Spleen (tissue), 13 donors: ENCODE measurements at places on chromosomes 12 and 14. TPM values are rescaled to one million over a fixed set of nuclear protein-coding genes. Genes with fewer than 3 reads are reported as not detected.
A peak's percentile ranks its signal among the peaks of the same experiment; 100 is the strongest.

Gene RAD9B
- 0.74 TPM for polyA plus RNA-seq

Gene ERP27
- polyA plus RNA-seq = 1.3 TPM

Gene GPRC5D
- not detected for polyA plus RNA-seq

Gene LRRK2
- polyA plus RNA-seq = 7.7 TPM

Gene APEX1
- 151 TPM for polyA plus RNA-seq

Gene PPP1R3E
- polyA plus RNA-seq = 30.3 TPM

Gene TAS2R42
- polyA plus RNA-seq = not detected

GRCh38 chr12:99054601-99055128, 409.6 kb downstream of the APAF1 start:
- no peaks in the 10 kb centered on the region for H3K27me3 ChIP-seq
- no peak overlapping the region for H3K27ac ChIP-seq
- H3K4me3 ChIP-seq = no peak overlapping the region

DNA sequence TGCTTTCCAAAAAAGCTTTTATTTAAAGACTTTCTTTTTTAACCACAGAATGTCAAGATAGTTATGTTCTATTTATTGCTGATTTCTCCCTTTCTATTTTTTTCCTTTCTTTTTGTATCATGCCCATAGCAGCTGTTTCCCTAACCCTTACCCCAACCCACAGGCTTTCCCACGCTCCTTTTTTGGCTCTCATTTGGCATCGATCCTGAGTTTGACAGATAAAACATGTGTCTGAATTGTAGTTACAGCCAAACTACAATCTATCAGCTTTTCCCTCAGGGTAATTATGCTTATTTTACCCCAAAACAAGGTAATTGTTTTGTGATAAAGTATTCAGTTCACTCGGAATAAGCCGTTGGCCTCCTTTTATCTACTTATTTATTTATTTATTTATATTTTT, 46.7 kb downstream of the PDE3A start:
- H3K4me3 ChIP-seq = no peak overlapping the region
- H3K27ac ChIP-seq = no peak overlapping the region
- no peak for DNase-seq
- H3K36me3 ChIP-seq = no peaks in the 10 kb centered on the region
- peaks cover 4% of the 10 kb centered on the region for H3K4me1 ChIP-seq
- H3K27me3 ChIP-seq = no peaks in the 10 kb centered on the region

- H3K36me3 ChIP-seq = no peaks in the 10 kb centered on the region
- H3K27ac ChIP-seq = no peak overlapping the region
- H3K4me3 ChIP-seq = no peak overlapping the region
- no peaks in the 10 kb centered on the region for H3K27me3 ChIP-seq
- DNase-seq = no peak
Observed at GRCh38 chr14:74932401-74932901, 9.4 kb upstream of the RPS6KL1 start.

DNA sequence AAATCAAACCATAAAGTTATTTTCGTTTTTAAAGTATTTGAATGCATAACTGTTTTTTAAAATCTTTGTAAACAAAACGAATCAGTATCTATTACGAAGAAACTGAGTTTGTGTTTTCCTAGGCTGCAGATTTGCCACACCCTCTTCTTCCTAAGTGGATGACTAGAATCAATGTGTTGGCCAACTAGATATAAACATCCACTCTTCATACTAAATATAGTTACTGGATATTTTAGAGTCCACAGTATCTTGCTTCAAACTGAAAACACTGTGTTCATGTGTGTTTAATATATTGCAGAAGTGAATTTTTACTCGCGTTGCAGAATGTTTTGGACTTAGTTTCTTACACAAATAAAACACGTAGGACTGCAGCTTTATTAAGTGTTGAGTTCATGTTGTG, 63.2 kb downstream of the KLHL28 start:
- no peaks in the 10 kb centered on the region for H3K27me3 ChIP-seq
- H3K4me1 ChIP-seq = peaks cover 18% of the 10 kb centered on the region

DNA sequence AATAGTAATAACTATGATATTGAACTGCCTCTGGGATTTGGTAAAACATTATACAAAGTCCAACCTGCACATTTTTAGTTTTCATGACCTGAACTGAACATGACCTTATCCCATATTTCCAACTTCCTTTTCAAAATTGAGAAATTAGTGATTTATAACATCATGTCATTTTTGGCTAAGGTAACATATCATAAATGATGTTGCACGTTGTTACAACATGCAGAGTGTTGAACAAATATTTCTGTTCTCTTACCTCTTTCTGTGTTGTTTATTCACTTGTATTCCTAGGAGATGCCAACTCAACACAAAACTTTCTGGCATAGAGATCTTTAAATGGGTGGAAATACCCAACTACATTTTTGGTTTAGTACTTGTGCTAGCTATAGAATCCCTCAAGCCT, 496.0 kb downstream of the SLC6A15 start:
- H3K4me3 ChIP-seq = no peak overlapping the region
- no peaks in the 10 kb centered on the region for H3K36me3 ChIP-seq
- no peaks in the 10 kb centered on the region for H3K4me1 ChIP-seq
- H3K27me3 ChIP-seq = no peaks in the 10 kb centered on the region
- H3K27ac ChIP-seq = no peak overlapping the region

- no peaks in the 10 kb centered on the region for H3K4me1 ChIP-seq
- H3K36me3 ChIP-seq = no peaks in the 10 kb centered on the region
- H3K27ac ChIP-seq = no peak overlapping the region
- no peak overlapping the region for H3K4me3 ChIP-seq
- H3K27me3 ChIP-seq = no peaks in the 10 kb centered on the region
Observed at GRCh38 chr14:101916816-101917412, 47.5 kb upstream of the DYNC1H1 start.

DNA sequence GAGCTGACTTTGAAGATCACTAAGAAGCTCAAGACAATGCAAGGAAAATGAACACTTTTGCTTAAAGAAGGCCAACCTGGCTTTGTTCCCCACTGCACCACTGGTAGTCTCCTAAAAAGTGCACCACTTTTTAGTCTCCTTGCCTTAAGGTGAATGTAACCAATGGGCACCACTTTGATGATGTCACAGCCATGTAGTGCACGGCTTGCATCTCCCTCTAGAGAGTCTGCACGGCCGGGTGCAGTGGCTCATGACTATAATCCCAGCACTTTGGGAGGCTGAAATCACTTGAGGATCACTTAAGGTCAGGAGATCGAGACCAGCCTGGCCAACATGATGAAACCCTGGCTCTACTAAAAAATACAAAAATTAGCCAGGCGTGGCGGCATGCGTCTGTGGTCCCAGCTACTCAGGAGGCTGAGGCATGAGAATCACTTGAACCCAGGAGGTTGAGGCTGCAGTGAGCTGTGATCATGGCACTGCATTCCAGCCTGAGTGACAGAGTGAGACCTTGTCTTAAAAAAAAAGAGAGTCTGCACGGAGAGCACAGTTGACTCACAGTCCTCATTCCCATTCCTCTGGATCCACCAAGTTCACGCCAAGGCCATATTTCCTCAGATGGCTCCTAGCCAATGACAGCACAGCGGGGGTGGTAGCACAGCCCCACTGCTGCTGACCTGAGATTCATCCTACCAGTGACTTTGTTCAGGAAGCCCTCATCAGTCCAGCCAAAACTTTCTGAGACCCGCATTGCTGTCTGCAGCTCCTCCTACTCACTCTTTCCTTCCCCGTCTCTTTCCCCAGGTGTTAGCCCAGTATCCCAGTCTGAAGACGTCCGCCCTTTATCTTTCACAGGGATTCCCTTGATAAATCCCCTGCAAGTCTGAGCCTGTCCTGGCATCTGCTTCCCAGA, 16.5 kb upstream of the IFT81 start:
- peaks cover 14% of the 10 kb centered on the region for H3K4me1 ChIP-seq
- DNase-seq = no peak
- no peak overlapping the region for H3K4me3 ChIP-seq

DNA sequence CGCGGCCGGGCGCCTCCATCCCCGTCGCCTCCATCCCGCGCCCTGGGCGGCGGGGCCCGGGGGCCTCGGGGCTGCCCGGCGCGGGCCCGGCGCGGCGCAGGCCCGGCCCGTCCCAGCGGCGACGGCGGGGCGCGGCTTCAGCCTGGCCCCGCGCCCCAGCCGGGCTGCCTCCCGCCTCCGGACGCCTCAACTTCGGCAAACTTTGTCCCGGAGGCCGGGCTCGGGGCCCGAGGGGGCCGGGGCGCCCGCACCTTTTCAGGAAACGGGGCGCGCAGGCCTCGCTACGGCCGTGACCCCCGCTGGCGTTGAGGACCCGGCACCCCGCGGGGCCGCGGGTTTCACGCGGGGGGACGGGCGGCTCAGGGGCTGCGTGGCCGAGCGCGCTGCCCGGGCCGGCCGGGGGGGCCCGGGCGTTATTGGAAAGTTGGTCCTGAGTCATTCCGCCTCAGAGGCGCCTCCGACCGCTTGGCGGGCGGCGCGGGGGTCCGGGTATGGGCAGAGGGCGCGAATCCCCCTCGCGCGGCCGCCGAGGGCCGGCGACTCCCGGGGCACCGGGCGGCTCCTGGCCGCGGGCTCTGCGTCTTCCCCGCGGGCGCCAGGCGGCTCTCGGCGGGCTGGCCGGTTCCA, 575 bp downstream of the TRAF3 start:
- no peaks in the 10 kb centered on the region for H3K36me3 ChIP-seq
- peak overlapping the region; percentile 95 for H3K27ac ChIP-seq
- peak overlapping the region; percentile 70 for H3K4me3 ChIP-seq

DNA sequence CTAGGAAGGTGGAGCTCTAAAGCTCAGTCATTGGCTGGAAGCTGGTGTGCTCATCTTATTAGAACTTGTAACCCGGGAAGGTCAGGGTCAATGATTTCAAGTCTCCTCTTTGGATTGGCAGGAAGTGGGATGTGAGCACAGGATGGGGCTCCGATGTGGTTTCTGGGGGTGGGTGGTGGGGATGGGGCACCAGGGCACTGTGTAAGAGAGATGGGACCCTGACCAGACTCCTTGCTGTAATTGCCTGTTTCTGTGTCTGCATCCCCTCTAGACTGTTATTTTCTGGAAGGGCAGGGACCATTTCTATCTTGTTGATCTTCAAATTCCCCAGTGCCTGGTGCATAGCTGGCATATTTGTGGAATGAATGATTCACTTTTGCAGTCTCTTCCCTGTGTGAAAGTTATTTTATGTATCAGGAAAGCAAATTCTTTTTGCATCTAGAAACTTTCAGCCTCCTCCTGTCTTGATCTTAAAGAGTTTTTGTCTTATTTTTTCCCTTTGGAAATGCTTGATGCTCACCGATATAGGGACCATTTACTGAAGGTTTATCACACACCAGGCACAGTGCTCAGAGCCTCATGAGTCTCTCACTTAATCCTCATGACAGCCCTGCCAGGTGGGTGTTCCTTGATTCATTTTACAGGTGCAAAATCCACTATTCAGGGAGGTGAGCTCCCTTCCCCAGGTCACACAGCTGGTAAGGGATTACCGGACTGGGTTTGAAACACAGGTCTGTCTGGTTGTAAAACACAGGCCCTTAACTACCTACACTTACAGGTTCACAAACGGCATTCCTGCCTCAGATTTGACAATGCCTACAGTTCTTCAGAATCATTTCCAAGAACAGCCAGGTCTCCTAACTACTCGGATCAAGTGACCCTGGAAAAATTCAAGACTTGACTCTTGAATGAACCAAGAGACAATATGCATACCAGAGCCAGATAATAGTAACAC, 86.9 kb upstream of the IGF1 start:
- no peak for DNase-seq
- no peak overlapping the region for H3K4me3 ChIP-seq
- no peaks in the 10 kb centered on the region for H3K4me1 ChIP-seq
- H3K27me3 ChIP-seq = no peaks in the 10 kb centered on the region
- no peaks in the 10 kb centered on the region for H3K36me3 ChIP-seq
- H3K27ac ChIP-seq = no peak overlapping the region

- H3K4me3 ChIP-seq = no peak overlapping the region
- H3K36me3 ChIP-seq = no peaks in the 10 kb centered on the region
- no peaks in the 10 kb centered on the region for H3K27me3 ChIP-seq
- H3K4me1 ChIP-seq = peaks cover 87% of the 10 kb centered on the region
- peak overlapping the region; percentile 88 for H3K27ac ChIP-seq
Observed at GRCh38 chr14:68736471-68736871, 56.4 kb downstream of the ZFP36L1 start.

DNA sequence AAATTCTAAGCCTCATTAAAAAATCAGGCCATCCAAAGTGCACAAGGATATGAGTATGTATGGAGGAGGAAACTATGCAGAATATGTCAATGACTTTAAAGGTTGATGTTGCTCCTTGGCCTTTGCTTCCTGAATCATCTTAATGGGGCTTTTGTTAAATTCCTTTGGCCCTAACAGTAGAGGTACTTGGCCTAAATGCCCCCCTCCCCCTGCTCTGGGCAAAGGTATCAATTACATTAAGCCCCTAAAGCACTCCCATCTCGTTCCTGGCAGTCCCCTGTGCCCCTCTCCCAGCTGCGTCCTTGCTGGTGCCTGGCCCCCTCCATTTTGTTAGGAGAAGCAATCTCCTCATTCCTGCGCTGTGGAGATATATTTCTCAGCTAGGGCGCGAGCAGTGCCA, 4.8 kb downstream of the COPZ1 start:
- peaks cover 37% of the 10 kb centered on the region for H3K4me1 ChIP-seq
- peak overlapping the region; percentile 36 for H3K27ac ChIP-seq
- H3K27me3 ChIP-seq = no peaks in the 10 kb centered on the region
- DNase-seq = no peak
- H3K4me3 ChIP-seq = no peak overlapping the region

DNA sequence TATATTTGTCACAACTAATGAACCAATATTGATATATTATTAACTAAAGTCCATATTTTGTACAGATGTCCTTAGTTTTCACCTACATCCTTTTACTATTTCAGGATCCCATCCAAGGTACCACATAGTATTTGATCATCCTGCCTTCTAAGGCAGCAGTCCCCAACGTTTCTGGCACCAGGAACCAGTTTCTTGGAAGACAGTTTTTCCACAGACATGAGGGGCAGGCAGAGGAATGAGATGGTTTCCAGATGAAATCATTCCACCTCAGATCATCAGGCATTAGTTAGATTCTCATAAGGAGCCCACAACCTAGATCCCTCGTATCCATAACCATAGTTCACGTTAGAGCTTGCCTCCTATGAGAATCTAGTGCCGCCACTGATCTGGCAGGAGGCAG, 82.8 kb upstream of the BCL2L14 start:
- no peak overlapping the region for H3K27ac ChIP-seq
- no peaks in the 10 kb centered on the region for H3K4me1 ChIP-seq
- no peaks in the 10 kb centered on the region for H3K27me3 ChIP-seq
- no peak for DNase-seq

- no peaks in the 10 kb centered on the region for H3K4me1 ChIP-seq
- no peak overlapping the region for H3K27ac ChIP-seq
Observed at GRCh38 chr12:85016413-85016812, 19.7 kb downstream of the TSPAN19 start.

DNA sequence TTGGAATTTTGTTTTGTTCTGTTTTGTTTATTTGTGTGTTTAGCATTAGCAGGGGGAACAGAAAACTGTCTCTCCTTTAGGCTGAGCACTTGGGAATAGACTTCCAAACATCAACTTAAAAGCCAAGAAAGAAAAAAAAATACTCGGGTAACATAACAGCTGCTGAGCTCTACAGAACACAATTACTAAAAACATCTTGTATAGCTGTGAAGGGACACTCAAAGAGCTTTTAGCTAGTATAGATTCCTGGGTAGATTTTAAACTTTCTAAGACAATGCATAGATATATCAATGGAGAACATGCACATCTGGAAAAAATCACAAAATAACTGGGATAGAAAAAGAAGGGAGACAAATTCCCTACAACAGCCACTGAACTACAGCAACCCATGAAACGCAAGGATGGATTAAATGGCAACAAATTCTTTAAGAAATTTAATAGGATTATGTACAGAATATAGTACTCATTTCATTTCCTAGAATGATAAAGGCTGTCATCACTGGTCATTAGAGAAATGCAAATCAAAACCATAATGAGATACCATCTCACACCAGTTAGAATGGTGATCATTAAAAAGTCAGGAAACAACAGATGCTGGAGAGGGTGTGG, 174.3 kb upstream of the KRR1 start:
- no peaks in the 10 kb centered on the region for H3K36me3 ChIP-seq
- no peak for DNase-seq
- no peaks in the 10 kb centered on the region for H3K4me1 ChIP-seq
- H3K4me3 ChIP-seq = no peak overlapping the region
- no peak overlapping the region for H3K27ac ChIP-seq
- no peaks in the 10 kb centered on the region for H3K27me3 ChIP-seq
